ENCODE measurements at places on chromosomes 1 and 21. TPM values are rescaled to one million over a fixed set of nuclear protein-coding genes. Genes with fewer than 3 reads are reported as not detected.

The CLCA4 gene
- total RNA-seq, result not detected

The CASQ2 gene
- not detected for total RNA-seq

The RGS8 gene
- not detected for total RNA-seq

The S100A1 gene
- total RNA-seq, result not detected

The TCP10L gene
- not detected for total RNA-seq

The TEDDM1 gene
- total RNA-seq, result not detected

The LINGO4 gene
- under 0.01 TPM for total RNA-seq

The TMCC2 gene
- total RNA-seq, result 4.3 TPM

The LCE2B gene
- not detected for total RNA-seq

The TNFRSF18 gene
- total RNA-seq, result 1.2 TPM

The PKLR gene
- total RNA-seq, result not detected

The ANGPTL1 gene
- 0.10 TPM for total RNA-seq

The COL11A1 gene
- 0.10 TPM for total RNA-seq

The SELL gene
- total RNA-seq, result 337 TPM

The NPPA gene
- not detected for total RNA-seq

The BLACAT1 gene
- not detected for total RNA-seq

The GCSAML gene
- total RNA-seq, result 1.7 TPM

The SIK1 gene
- total RNA-seq, result 50.2 TPM

The ANGEL2 gene
- total RNA-seq, result 73.7 TPM

The FCRL4 gene
- not detected for total RNA-seq

The AK5 gene
- 16.3 TPM for total RNA-seq

The CD52 gene
- 428 TPM for total RNA-seq

The ZBTB37 gene
- 13.4 TPM for total RNA-seq

The CRNN gene
- total RNA-seq, result not detected

The KCNJ9 gene
- not detected for total RNA-seq

The NBPF4 gene
- total RNA-seq, result not detected

The ASH1L gene
- 59.8 TPM for total RNA-seq

The TDRD5 gene
- total RNA-seq, result 0.10 TPM

The RIIAD1 gene
- total RNA-seq, result not detected

The TMEM234 gene
- total RNA-seq, result 6.6 TPM

The CRABP2 gene
- 0.42 TPM for total RNA-seq

The DNM3 gene
- 20.5 TPM for total RNA-seq

The TMEM52 gene
- total RNA-seq, result 0.31 TPM

The ADAMTSL4 gene
- 3.3 TPM for total RNA-seq

The ANXA9 gene
- total RNA-seq, result 0.10 TPM

The MSH4 gene
- 0.31 TPM for total RNA-seq

The RNU1-1 gene
- total RNA-seq, result under 0.01 TPM

The FTCD gene
- 0.10 TPM for total RNA-seq
